Osteocyte (in vitro differentiated cells): ENCODE measurements at places on chromosomes 1 and 21. TPM values are rescaled to one million over a fixed set of nuclear protein-coding genes. Genes with fewer than 3 reads are reported as not detected.

The DCDC2B gene
- total RNA-seq, result not detected in 2 replicates

The FAM151A gene
- not detected in 2 replicates for total RNA-seq

The ANGPTL7 gene
- total RNA-seq, result not detected in 2 replicates

The SPRR5 gene
- not detected in 2 replicates for total RNA-seq

The CRYAA gene
- not detected in 2 replicates for total RNA-seq

The PLA2G2E gene
- total RNA-seq, result not detected in 2 replicates

The VASH2 gene
- 3.3 and 3.7 TPM in 2 replicates for total RNA-seq

The LHX8 gene
- not detected in 2 replicates for total RNA-seq

The KRTAP19-1 gene
- total RNA-seq, result not detected in 2 replicates

The CHIA gene
- not detected in 2 replicates for total RNA-seq

The FCGR2B gene
- not detected in 2 replicates for total RNA-seq

The C8A gene
- total RNA-seq, result not detected in 2 replicates

The ABCA4 gene
- 6.0 and 6.6 TPM in 2 replicates for total RNA-seq

The METTL18 gene
- 6.1 and 6.2 TPM in 2 replicates for total RNA-seq

The NUAK2 gene
- total RNA-seq, result 4.3 and 4.5 TPM in 2 replicates

The CR1 gene
- not detected in 2 replicates for total RNA-seq

The INSRR gene
- total RNA-seq, result 0.08 and 0.21 TPM in 2 replicates

The DENND2D gene
- total RNA-seq, result not detected in 2 replicates

The OR2T35 gene
- not detected in 2 replicates for total RNA-seq

The SPAG17 gene
- total RNA-seq, result not detected in 2 replicates

The KIF21B gene
- total RNA-seq, result 0.63 and 0.97 TPM in 2 replicates

The TIE1 gene
- not detected in 2 replicates for total RNA-seq

The CLDN19 gene
- not detected in 2 replicates for total RNA-seq

The CLCNKA gene
- total RNA-seq, result not detected in 2 replicates

The ETV3L gene
- not detected in 2 replicates for total RNA-seq

The AVPR1B gene
- total RNA-seq, result not detected in 2 replicates

The CEPT1 gene
- 25.3 and 26.0 TPM in 2 replicates for total RNA-seq

The BTG3 gene
- 21.1 and 21.5 TPM in 2 replicates for total RNA-seq
